ENCODE measurements at places on chromosomes 7 and 10. TPM values are rescaled to one million over a fixed set of nuclear protein-coding genes. Genes with fewer than 3 reads are reported as not detected.

TMEM273 gene
- 60.2 TPM for total RNA-seq

- no peak for DNase-seq
- H3K4me1 ChIP-seq, result no peaks in the 10 kb centered on the region
- no peak overlapping the region for H3K27ac ChIP-seq
- H3K27me3 ChIP-seq, result no peaks in the 10 kb centered on the region
These were observed 130.4 kb upstream of the BMPER start for GRCh38 chr7:33774762-33775523.

DNA sequence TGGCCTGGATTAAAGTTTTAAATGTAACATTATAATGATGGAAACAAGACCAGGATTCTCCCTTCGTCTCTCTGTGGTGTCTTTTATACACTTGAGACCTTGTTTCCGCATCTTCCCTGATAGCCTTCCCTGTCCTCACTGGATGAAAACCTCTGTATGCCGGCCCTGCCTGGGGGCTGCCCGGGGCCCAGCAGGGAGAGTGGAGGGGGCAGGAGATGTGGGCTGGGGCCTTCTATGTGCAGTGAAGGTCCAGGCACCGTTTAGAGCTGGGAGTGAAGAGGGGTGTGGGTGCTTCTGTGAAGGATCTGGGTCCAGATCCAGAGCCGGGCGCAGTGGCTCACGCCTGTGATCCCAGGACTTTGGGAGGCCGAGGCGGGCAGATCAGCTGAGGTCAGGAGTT, 50.7 kb downstream of the UNCX start:
- no peaks in the 10 kb centered on the region for H3K36me3 ChIP-seq
- DNase-seq, result no peak
- no peaks in the 10 kb centered on the region for H3K4me1 ChIP-seq
- no peaks in the 10 kb centered on the region for H3K27me3 ChIP-seq
- H3K4me3 ChIP-seq, result no peak overlapping the region

DNA sequence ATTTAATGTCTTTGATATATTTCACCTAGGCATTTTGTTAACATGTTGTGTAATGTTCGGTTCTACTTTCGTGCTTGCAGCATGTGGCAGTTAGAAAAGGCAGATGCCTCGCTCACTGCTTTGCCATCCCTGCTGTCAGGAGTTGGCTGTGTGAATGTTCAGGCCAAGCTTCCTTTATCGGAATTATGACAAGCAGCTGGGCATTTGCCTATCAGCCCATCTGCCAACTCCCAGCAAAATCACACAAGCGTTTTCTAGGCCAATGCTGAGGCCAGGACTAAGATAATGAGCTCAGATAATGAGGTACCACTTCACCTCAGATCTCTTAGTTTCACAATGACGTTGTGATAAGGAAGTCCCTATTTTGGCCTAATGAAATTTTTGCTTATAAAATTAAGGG, 212.7 kb upstream of the FAM3C start:
- no peak for DNase-seq
- no peak overlapping the region for H3K27ac ChIP-seq
- H3K4me3 ChIP-seq, result no peak overlapping the region
- H3K36me3 ChIP-seq, result no peaks in the 10 kb centered on the region

DNA sequence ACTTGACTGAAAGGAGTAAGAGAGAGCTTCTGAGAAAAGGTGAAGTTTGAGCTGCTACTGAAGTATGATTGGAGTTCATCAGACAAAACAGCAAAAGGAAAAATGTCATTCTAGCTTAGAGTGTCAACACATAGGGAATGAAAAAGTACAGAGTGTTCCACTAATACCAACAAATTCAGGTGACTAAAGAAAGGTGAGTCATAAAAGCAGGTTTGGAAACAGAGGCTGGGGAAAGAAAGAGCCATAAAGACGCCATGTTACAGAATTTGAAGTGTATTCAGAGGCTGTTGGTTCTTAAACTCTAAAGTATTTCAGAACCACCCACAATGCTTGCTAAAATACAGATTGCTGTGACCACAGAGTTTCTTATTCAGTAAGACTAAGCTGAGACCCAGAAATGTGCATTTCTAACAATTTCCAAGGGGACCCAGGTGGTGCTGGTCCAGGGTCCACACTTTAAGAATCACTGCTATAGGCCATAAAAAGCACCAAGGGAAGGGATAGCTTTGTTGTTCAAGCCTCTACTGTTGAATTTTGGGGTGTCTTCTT, 143.1 kb downstream of the ELAPOR2 start:
- H3K27ac ChIP-seq, result no peak overlapping the region
- no peaks in the 10 kb centered on the region for H3K36me3 ChIP-seq
- no peaks in the 10 kb centered on the region for H3K4me1 ChIP-seq
- DNase-seq, result no peak

GRCh38 chr7:127588697-127589482, 679 bp downstream of the ARF5 start:
- no peaks in the 10 kb centered on the region for H3K27me3 ChIP-seq
- peak overlapping the region; percentile 79 for H3K4me3 ChIP-seq
- no peak for DNase-seq
- H3K4me1 ChIP-seq, result peaks cover 35% of the 10 kb centered on the region
- H3K36me3 ChIP-seq, result peaks cover 13% of the 10 kb centered on the region

- no peak for DNase-seq
- H3K27ac ChIP-seq, result no peak overlapping the region
- no peaks in the 10 kb centered on the region for H3K36me3 ChIP-seq
- no peak overlapping the region for H3K4me3 ChIP-seq
These were observed 76.6 kb downstream of the AMPH start for GRCh38 chr7:38554586-38554985.

DNA sequence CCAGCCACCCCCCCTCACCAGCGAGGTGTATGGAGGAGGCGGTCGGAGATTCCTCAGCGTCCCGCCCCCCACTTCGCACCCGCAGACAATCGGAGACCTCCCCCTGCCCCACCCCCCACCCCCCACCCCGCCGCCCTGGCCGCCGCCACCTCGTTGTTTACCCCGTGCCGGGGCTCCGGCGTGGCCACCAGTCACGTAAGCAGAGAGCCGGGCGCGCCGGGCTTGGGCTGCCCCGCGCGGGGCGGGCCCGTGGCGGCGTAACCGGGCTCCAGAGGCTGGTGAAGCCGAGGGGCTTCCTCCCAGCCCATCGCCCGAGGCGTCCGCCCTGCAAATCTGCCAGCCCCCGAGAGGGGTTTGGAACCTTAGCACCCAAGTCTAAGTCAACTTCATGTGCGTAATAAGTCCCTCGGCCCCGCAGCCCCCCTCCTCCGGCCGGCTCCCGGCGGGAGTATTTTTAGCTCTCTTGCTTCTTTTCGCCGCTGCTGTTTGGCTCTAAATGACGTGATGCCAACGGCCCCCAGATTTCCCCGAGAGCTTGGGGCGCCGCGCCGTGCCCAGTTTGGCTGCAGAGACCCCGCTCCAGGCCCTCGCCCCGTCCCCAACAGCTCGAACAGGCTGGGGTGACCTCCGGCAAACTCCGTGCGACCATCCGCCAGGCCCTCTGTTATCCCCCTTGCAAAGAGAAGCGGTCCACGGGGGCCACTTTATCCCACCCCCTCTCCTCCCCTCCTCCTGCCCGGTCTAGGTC, 2.7 kb downstream of the MXI1 start:
- no peak for DNase-seq
- peak overlapping the region; percentile 93 for H3K27ac ChIP-seq
- H3K27me3 ChIP-seq, result peaks cover 5% of the 10 kb centered on the region
- H3K4me1 ChIP-seq, result peaks cover 44% of the 10 kb centered on the region
- no peaks in the 10 kb centered on the region for H3K36me3 ChIP-seq
- H3K4me3 ChIP-seq, result peak overlapping the region; percentile 95

GRCh38 chr10:129866894-129867293, 97.2 kb downstream of the EBF3 start:
- H3K4me1 ChIP-seq, result no peaks in the 10 kb centered on the region
- H3K4me3 ChIP-seq, result no peak overlapping the region
- H3K27ac ChIP-seq, result no peak overlapping the region
- H3K36me3 ChIP-seq, result no peaks in the 10 kb centered on the region

- H3K27ac ChIP-seq, result no peak overlapping the region
- H3K4me3 ChIP-seq, result no peak overlapping the region
- H3K27me3 ChIP-seq, result no peaks in the 10 kb centered on the region
These were observed 499.8 kb downstream of the PLXNA4 start for GRCh38 chr7:132076301-132077035.

FAM237B gene
- not detected for total RNA-seq

KCNIP2 gene
- 1.0 TPM for total RNA-seq

- H3K4me1 ChIP-seq, result no peaks in the 10 kb centered on the region
- no peak overlapping the region for H3K27ac ChIP-seq
- no peak for DNase-seq
- no peak overlapping the region for H3K4me3 ChIP-seq
- no peaks in the 10 kb centered on the region for H3K36me3 ChIP-seq
These were observed 1151.1 kb downstream of the TYW1 start for GRCh38 chr7:68147614-68148238.

FAM13C gene
- not detected for total RNA-seq

GRCh38 chr10:59064080-59064692, 112.3 kb upstream of the PHYHIPL start:
- no peak overlapping the region for H3K4me3 ChIP-seq
- H3K4me1 ChIP-seq, result no peaks in the 10 kb centered on the region
- no peak overlapping the region for H3K27ac ChIP-seq
- H3K27me3 ChIP-seq, result no peaks in the 10 kb centered on the region
- DNase-seq, result no peak

- DNase-seq, result no peak
- no peaks in the 10 kb centered on the region for H3K27me3 ChIP-seq
- peaks cover 56% of the 10 kb centered on the region for H3K4me1 ChIP-seq
- no peak overlapping the region for H3K4me3 ChIP-seq
- no peaks in the 10 kb centered on the region for H3K36me3 ChIP-seq
These were observed 36.0 kb downstream of the CCNY start for GRCh38 chr10:35372329-35372728.

INMT gene
- not detected for total RNA-seq

DNA sequence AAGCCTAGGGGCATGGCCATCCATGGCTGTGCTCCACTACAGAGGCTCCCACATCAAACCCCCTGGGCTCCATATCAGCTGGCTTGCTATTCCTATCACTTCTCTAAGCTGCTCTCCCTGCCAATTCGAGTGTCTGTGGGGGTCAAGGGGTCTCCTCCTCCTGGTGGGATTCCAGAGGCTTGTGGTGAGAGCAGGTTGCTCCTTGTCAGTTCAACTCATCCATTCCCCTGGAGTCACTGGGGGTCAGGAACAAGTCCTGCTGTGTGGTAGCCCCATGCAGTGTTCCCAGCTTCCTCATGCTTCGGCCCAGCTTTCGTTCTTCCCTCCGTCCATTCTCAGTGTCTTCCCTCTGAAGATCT, 86.6 kb upstream of the UNC5B start:
- H3K4me1 ChIP-seq, result no peaks in the 10 kb centered on the region
- H3K27ac ChIP-seq, result no peak overlapping the region
- no peak for DNase-seq
- no peaks in the 10 kb centered on the region for H3K36me3 ChIP-seq

GRCh38 chr10:88964869-88965415, 12.4 kb upstream of the ACTA2 start:
- no peaks in the 10 kb centered on the region for H3K36me3 ChIP-seq
- H3K4me3 ChIP-seq, result no peak overlapping the region

DNA sequence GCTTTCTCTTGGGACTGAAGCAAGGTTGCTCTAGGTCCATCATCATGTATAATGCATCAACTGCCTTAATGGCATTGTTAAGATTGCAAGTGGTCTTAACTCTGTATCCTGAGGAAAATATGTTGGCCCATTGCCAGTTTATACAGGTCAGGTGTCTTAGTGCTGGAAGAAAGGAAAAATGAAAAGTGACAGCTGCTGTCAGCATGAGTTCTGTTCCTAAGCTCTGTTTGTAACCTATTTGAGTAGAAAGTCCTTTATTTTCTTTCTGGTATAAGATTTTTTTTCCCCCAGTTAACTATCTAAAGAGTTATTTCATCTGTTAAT, 127.2 kb downstream of the SRI start:
- H3K27ac ChIP-seq, result no peak overlapping the region
- no peaks in the 10 kb centered on the region for H3K27me3 ChIP-seq
- DNase-seq, result no peak
- no peaks in the 10 kb centered on the region for H3K4me1 ChIP-seq

DNA sequence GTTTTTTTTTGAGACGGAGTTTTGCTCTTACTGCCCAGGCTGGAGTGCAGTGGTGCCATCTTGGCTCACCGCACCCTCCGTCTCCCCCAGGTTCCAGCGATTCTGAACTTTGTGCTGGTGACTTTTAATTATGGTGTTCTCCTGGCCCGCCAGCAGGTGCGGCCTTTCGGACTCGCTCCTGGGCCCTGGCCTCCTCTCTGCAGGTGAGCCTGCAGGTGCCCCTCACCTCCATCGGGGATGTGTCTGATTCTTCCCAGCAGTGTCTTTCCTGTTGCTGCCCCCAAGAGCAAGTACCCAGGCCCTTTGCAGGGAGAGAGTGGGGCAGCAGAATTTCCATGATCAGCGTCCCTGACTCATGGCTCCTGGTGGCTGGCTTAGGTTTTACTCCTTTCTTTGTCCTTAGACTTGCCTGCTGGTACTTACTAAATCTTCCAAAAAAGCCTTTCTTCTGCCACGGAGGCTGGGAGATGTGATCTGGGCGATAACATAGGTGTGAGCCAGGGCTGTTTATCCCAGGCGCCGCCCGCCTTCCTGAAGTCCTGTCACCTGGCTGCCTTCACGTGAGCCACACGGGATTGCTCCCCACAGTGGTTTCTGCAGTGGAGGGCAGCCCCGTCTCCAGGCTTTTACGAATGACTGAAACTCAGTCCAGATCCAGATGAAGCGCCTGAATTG, 10.7 kb downstream of the WIPI2 start:
- peaks cover 18% of the 10 kb centered on the region for H3K36me3 ChIP-seq
- H3K4me1 ChIP-seq, result no peaks in the 10 kb centered on the region
- no peak overlapping the region for H3K27ac ChIP-seq
- no peak for DNase-seq
- H3K4me3 ChIP-seq, result no peak overlapping the region

GRCh38 chr7:90841759-90842429, 245.8 kb downstream of the CDK14 start:
- H3K36me3 ChIP-seq, result no peaks in the 10 kb centered on the region
- DNase-seq, result no peak
- H3K4me3 ChIP-seq, result no peak overlapping the region
- H3K27me3 ChIP-seq, result no peaks in the 10 kb centered on the region

DNA sequence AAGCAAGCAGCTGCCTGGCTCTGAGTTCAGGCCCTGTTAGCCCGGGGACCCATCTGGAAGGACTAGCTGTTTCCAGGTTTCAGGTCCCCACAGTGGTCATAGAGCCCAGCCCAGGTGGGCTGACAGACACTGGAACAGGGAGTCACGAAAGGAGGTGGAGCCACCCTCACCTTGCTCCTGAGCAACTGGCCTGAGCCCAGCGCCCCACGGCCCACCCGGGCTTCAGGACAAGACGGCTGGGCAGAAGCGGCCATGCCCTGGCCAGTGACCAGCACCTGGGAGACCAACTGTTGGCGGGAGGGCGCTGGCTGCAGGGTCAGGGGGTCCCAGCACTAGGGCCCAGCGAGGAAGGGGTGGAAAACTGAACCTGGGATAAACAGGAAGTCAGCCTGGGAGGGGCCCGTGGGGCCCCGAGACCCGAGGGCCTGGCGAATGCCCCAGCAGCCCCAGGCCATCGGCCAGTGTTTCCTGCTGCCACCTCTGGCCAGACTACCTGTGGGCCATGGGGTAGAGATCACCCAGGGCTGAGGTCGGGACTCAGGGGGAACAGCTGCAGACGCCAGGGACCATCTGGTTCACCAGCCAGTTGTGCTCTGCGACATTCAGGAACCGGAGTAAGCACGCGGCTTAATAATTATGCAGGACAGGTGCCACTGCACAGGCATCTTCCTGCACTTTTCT, 282.1 kb upstream of the PPP2R2D start:
- no peak for DNase-seq
- no peaks in the 10 kb centered on the region for H3K27me3 ChIP-seq
- no peak overlapping the region for H3K27ac ChIP-seq
- H3K4me3 ChIP-seq, result no peak overlapping the region
- no peaks in the 10 kb centered on the region for H3K36me3 ChIP-seq

PIK3AP1 gene
- total RNA-seq, result 6.7 TPM

IMPDH1 gene
- total RNA-seq, result 69.1 TPM

MAT1A gene
- not detected for total RNA-seq
